ENCODE measurements at places on chromosomes 1 and 21. TPM values are rescaled to one million over a fixed set of nuclear protein-coding genes. Genes with fewer than 3 reads are reported as not detected.

DNA sequence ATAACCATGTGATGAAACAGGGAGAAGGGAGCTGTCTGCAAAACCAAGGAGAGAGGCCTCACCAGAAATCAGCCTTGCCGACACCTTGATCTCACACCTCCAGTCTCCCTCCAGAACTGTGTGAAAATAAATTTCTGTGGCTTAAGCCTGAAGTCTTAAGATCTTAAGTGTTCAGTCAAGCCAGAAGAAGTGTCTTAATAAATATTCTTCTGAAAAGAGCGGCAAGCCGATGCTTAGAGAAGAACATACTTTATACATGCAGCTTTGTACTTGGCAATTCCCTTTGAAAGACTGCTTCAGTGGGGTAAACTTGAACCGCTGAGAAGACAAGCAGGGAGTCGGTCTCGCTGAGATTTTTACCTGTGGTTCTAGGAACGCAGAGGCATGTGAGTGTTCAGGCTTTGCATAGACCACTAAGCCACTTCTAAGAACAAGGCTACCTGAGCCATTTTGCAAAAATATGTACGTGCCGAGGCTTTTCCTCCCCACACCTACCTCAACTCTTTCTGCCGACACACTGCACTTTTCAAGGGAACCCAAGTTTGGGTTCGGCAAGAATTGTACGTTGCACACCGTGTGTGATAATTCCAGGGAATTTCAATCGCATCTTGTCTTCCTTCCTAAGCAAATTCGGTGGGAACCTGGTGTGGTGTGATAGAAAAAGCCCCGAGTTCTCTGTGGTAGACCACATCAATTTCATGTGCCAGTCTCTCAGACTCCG is 3.4 kb downstream of the RUNX1 start:
- no peaks in the 10 kb centered on the region for H3K36me3 ChIP-seq
- H3K27ac ChIP-seq: no peak overlapping the region
- DNase-seq: no peak
- peaks cover 2% of the 10 kb centered on the region for H3K4me1 ChIP-seq

DNA sequence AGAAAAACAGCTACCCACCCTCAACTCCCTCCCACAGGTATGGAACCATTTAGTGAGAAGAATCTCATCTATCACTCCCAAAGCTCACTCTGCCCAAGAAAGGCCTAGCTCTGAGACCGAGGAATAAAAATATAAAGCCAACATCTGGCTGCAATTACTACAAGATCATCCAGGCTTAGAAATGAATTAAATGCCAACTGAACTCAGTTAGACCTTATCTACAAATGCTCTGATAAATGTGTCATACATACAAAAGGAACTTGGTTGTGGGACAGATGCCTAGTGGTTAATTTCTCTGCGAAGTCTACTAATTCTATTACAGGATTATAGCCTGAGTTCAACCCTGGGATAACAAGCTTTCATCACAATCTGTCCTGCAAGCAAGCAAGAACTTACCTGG is 6.7 kb downstream of the ADIPOR1 start:
- H3K36me3 ChIP-seq: peaks cover 3% of the 10 kb centered on the region
- no peak for DNase-seq
- H3K27ac ChIP-seq: no peak overlapping the region
- no peaks in the 10 kb centered on the region for H3K4me1 ChIP-seq
- H3K4me3 ChIP-seq: no peak overlapping the region

- no peaks in the 10 kb centered on the region for H3K36me3 ChIP-seq
- H3K27me3 ChIP-seq: peaks cover 8% of the 10 kb centered on the region
- H3K27ac ChIP-seq: no peak overlapping the region
- no peak for DNase-seq
These were observed 100.7 kb downstream of the IER5 start for GRCh38 chr1:181189245-181189644.

Gene ZNF644
- total RNA-seq: 85.2 TPM

Gene ADCY10
- total RNA-seq: not detected

GRCh38 chr1:27515626-27516025 is 25.7 kb upstream of the WASF2 start:
- H3K4me1 ChIP-seq: peaks cover 6% of the 10 kb centered on the region
- no peak overlapping the region for H3K4me3 ChIP-seq
- no peaks in the 10 kb centered on the region for H3K27me3 ChIP-seq
- H3K27ac ChIP-seq: no peak overlapping the region

DNA sequence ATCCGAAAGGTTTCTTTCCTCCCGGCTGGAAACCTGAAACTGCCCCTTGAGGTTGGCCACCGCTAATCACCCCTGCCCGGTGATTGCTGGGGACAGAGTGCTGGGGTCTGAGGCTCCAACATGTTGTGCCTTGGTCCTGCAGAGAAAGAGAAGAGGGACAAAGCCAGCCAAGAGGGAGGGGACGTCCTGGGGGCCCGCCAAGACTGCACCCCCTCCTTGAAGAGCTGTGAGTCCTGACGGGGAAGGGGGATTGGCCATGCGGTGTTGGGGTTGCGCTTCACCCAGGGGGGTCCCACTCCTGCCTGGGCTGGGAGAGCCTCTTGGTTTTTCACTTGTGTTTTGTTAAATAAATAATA is 19.5 kb downstream of the LDLRAP1 start:
- H3K27ac ChIP-seq: no peak overlapping the region
- no peaks in the 10 kb centered on the region for H3K27me3 ChIP-seq
- no peaks in the 10 kb centered on the region for H3K36me3 ChIP-seq
- H3K4me1 ChIP-seq: peaks cover 14% of the 10 kb centered on the region
- H3K4me3 ChIP-seq: no peak overlapping the region

- H3K36me3 ChIP-seq: no peaks in the 10 kb centered on the region
- no peak overlapping the region for H3K4me3 ChIP-seq
- no peaks in the 10 kb centered on the region for H3K27me3 ChIP-seq
- no peak for DNase-seq
- no peaks in the 10 kb centered on the region for H3K4me1 ChIP-seq
These were observed 90.4 kb downstream of the KIF26B start for GRCh38 chr1:245245021-245245667.

Gene CD5L
- not detected for total RNA-seq

GRCh38 chr1:156623946-156624813 is 5.0 kb downstream of the HAPLN2 start:
- H3K27me3 ChIP-seq: peaks cover 47% of the 10 kb centered on the region
- H3K4me3 ChIP-seq: peak overlapping the region; percentile 51
- H3K4me1 ChIP-seq: peaks cover 4% of the 10 kb centered on the region

Gene AGO3
- 26.4 TPM for total RNA-seq

Gene FCAMR
- total RNA-seq: not detected

GRCh38 chr1:81410941-81411340 is 389.8 kb upstream of the ADGRL2 start:
- no peak overlapping the region for H3K27ac ChIP-seq
- H3K27me3 ChIP-seq: no peaks in the 10 kb centered on the region
- no peak overlapping the region for H3K4me3 ChIP-seq
- H3K4me1 ChIP-seq: peaks cover 13% of the 10 kb centered on the region

Gene SLC44A3
- 5.0 TPM for total RNA-seq

Gene PLPPR4
- total RNA-seq: 2.2 TPM

GRCh38 chr1:179002552-179003345 is 22.9 kb upstream of the FAM20B start:
- H3K27me3 ChIP-seq: no peaks in the 10 kb centered on the region
- H3K4me1 ChIP-seq: no peaks in the 10 kb centered on the region
- no peak overlapping the region for H3K4me3 ChIP-seq
- H3K27ac ChIP-seq: no peak overlapping the region

GRCh38 chr1:17895986-17896385 is 140.9 kb downstream of the ACTL8 start:
- H3K36me3 ChIP-seq: no peaks in the 10 kb centered on the region
- no peak overlapping the region for H3K27ac ChIP-seq
- no peaks in the 10 kb centered on the region for H3K27me3 ChIP-seq
- DNase-seq: no peak
- H3K4me1 ChIP-seq: no peaks in the 10 kb centered on the region

DNA sequence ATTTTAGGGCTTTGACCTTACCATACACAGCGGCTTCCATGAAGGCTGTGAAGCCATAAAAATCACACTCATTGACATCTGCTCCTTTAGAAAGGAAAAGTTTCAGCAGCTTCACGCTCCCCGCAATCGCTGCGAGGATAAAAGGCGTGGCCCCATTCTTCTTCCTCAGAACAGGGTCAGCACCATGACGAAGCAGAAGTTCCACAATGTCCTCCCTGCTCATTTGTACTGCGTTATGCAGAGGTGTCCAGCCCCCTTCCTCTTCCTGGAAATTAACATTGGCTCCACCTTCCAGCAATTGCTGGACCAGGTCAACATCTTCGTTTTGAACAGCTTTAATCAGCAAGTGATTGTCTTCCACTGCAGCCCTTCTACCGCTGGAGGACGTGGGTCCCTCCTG is 2.7 kb downstream of the RNASEL start:
- peaks cover 12% of the 10 kb centered on the region for H3K4me1 ChIP-seq
- H3K36me3 ChIP-seq: no peaks in the 10 kb centered on the region
- no peak overlapping the region for H3K4me3 ChIP-seq
- DNase-seq: no peak

Gene RFX5
- total RNA-seq: 59.7 TPM

- no peaks in the 10 kb centered on the region for H3K36me3 ChIP-seq
- H3K4me3 ChIP-seq: no peak overlapping the region
- H3K4me1 ChIP-seq: no peaks in the 10 kb centered on the region
- DNase-seq: no peak
These were observed 628.8 kb upstream of the ADAMTS5 start for GRCh38 chr21:27595716-27596115.

Data from H1 (cell line).